Stimulated activated CD4-positive, alpha-beta T cell treated with anti-CD3 and anti-CD28 coated beads, Interleukin-4, amount 100 ng/mL, for 24 hours (primary cell): ENCODE measurements at places on chromosomes 4 and X.

GRCh38 chr4:15913631-15913970 lies 24.9 kb downstream of the FGFBP1 start:
- DNase-seq, result no peak

GRCh38 chrX:119757979-119758730 lies at the start of gene SOWAHD:
SOWAHD (plus strand) TSS chrX:119758588; CDS start chrX:119758668, 80 bp downstream.
- peak; percentile 13 for DNase-seq

DNA sequence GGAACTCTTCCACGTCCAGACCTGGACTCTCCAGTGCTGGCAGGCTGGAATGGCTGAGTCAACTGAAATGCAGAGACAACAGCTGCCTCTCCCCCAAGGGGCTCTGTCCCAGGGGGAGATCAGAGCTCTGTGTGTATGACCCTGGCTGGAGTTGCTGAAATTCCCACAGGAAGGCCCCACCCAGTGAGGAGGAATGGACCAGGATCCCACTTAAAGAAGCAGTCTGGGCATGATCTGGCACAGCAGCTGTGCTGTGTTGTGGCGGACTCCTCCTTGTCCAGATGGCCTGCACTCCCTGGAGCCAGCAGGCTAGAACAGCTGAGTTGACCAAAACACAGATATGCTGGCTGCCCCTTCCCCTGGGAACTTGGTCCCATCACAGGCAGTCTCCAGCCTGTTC lies 25.4 kb downstream of the C4orf17 start:
- DNase-seq, result no peak

GRCh38 chr4:189050643-189051042 lies 890.0 kb upstream of the FRG1 start:
- no peak for DNase-seq

GRCh38 chr4:15920723-15921591 lies 17.6 kb downstream of the FGFBP1 start:
- DNase-seq, result no peak

DNA sequence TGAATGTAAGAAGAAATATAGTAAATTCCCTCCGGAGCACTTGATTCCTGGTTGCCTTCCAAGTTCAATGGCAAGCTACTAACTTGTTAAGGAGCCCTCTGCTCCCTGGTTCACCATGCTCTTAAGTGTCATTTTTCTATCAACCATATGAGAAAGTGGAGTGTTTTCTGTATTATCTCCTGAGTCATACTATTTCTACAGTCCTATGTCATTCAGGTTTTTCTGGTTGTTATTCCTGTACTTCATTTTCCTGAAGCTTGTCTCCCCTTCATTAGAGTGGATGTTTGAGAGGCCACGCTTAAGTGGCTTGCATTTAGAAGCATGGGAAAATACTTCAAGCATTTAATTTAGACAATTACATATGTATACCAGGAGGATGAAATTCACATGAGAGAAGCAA lies 14.7 kb upstream of the EPGN start:
- DNase-seq, result no peak

DNA sequence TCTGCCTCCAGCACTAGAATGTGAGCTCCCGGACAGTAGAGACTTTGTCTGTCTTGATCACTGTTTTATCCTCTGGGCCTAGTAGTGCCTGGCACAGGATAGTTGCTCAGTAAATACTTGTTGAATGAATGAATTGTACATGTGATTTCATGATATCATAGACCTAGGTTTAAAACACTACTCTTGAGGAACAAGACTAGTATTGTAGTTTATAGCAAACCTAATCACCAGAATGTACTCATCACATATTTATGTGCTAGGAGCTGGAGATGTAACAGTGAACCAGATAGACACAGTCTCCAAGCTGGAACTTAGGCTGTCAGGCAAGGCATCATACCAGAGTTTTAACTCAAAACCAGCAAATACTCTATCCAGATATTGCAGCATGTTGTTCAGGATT lies 23.5 kb downstream of the GAB3 start:
- no peak for DNase-seq

- DNase-seq, result no peak
These were observed 5.8 kb upstream of the CXCL8 start for GRCh38 chr4:73734530-73735001.

GRCh38 chrX:23900220-23900797 lies 7.4 kb downstream of the APOO start:
- DNase-seq, result no peak

GRCh38 chrX:69065451-69065850 lies 99.8 kb downstream of the PJA1 start:
- no peak for DNase-seq

GRCh38 chrX:3244955-3245354 lies 101.5 kb downstream of the MXRA5 start:
- no peak for DNase-seq
